HT1080 (cell line): ENCODE measurements at places on chromosomes 6 and 20.

DNA sequence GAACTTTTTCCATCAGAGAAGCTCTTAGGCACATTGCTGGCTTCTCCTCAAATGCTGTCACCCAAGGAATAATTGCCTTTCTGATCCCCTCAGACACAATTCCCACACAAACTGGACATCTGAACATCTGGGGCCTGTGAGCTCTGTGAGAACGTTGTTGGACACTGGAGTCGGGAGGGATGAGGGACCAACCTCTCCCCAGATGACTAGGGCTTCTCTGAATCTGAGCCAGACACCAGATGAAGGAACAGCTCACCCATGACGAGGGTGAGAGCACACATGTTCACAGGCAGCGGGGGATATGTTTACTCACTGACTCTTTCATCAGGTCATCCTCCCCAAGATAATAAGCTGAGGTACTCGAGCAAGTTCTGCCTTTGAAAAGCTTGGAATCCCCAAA is 283.9 kb upstream of the SUPT3H start:
- DNase-seq, result peak; percentile 64

- DNase-seq, result peak; percentile 38
These were observed 11.7 kb downstream of the TSPYL1 start for GRCh38 chr6:116267836-116268588.

- DNase-seq, result no peak
These were observed 8.9 kb upstream of the AHCY start for GRCh38 chr20:34312024-34312460.

DNA sequence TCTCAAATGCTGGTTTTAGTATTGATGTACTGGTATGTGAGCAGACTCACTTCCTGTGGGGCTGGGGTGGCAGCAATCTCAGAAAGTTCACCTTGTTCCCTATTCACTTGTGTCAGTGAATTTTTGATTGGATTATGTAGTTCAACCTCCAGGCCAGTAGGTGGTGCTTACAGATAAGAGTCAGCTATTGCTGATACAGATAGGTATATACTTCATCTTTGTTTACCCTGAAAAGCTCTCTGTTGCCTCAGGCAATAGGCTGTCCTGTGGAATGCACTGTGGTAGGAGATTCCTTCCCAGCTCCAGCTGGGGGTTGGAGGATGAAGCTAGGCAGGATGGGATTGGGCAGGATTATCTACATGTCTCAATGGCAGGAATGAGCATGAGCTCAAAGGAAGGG is 851.2 kb upstream of the EYS start:
- peak; percentile 37 for DNase-seq

- no peak for DNase-seq
These were observed 140.9 kb downstream of the NCOA3 start for GRCh38 chr20:47642624-47643023.
